ENCODE measurements at places on chromosomes 4 and X. TPM values are rescaled to one million over a fixed set of nuclear protein-coding genes. Genes with fewer than 3 reads are reported as not detected.
A peak's percentile ranks its signal among the peaks of the same experiment; 100 is the strongest.

Gene AMELX
- polyA plus RNA-seq: not detected

Gene MAGEB10
- polyA plus RNA-seq: not detected

- no peak for DNase-seq
Measured at GRCh38 chr4:53194727-53195126, 171.1 kb downstream of the SCFD2 start.

Gene ZNF185
- polyA plus RNA-seq: 2.9 TPM

- no peak for DNase-seq
Measured at GRCh38 chrX:121260596-121261240, 213.3 kb downstream of the GLUD2 start.

GRCh38 chr4:181569553-181569952 lies 673.6 kb upstream of the TENM3 start:
- DNase-seq: no peak

- no peak for DNase-seq
Measured at GRCh38 chr4:184821242-184821641, 4.5 kb downstream of the ACSL1 start.

- peak; percentile 70 for DNase-seq
Measured at GRCh38 chr4:6873792-6874461, 35.7 kb upstream of the TBC1D14 start.

Gene DCAF4L1
- polyA plus RNA-seq: not detected

- DNase-seq: no peak
Measured at GRCh38 chr4:15198070-15198727, 195.9 kb downstream of the CPEB2 start.

- DNase-seq: peak; percentile 59
Measured at GRCh38 chrX:73214426-73215094, at the start of gene NAP1L2. NAP1L2 (minus strand) TSS chrX:73214851; CDS start chrX:73214492, 359 bp downstream.

GRCh38 chrX:148070504-148070877 lies 89.4 kb downstream of the FMR1NB start:
- DNase-seq: no peak

All from CD4-positive, alpha-beta memory T cell (primary cell).